Vagina (tissue), 2 donors: ENCODE measurements at places on chromosomes 5 and 9.
A peak's percentile ranks its signal among the peaks of the same experiment; 100 is the strongest.

GRCh38 chr5:37736397-37736796, 103.4 kb downstream of the GDNF start:
- no peak for DNase-seq
- peaks cover 35% of the 10 kb centered on the region for H3K4me1 ChIP-seq
- H3K4me3 ChIP-seq, result no peak overlapping the region
- H3K27me3 ChIP-seq, result no peaks in the 10 kb centered on the region

- H3K27me3 ChIP-seq, result no peaks in the 10 kb centered on the region
- DNase-seq, result no peak
- no peak overlapping the region for H3K27ac ChIP-seq
- H3K36me3 ChIP-seq, result no peaks in the 10 kb centered on the region
- no peak overlapping the region for H3K4me3 ChIP-seq
Observed at GRCh38 chr5:15021266-15022046, 149.9 kb upstream of the ANKH start.

GRCh38 chr5:56470007-56470406, 236.9 kb upstream of the ANKRD55 start:
- H3K27me3 ChIP-seq, result no peaks in the 10 kb centered on the region
- H3K36me3 ChIP-seq, result no peaks in the 10 kb centered on the region

DNA sequence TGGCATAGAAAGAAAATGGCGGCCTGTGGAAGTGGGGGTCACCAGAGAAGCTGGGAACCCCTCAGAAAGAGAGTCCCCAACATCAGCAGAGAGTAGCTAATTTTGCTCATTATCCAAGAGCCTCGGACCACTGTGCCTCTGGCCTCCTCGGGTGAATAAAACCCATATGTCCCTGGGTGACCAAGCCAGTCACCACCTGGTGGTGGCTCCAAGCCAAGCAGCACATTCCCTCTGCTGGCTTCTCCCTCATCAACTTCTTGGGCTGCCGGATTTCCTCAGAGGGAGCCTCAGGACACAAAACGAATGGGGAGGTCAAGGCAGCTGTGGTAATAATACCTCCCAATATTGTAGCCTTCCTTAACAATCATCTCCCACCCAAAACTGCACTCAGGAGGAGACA, 242.5 kb downstream of the NFIB start:
- no peak overlapping the region for H3K4me3 ChIP-seq
- H3K27me3 ChIP-seq, result no peaks in the 10 kb centered on the region
- no peaks in the 10 kb centered on the region for H3K4me1 ChIP-seq

- no peaks in the 10 kb centered on the region for H3K4me1 ChIP-seq
- no peak for DNase-seq
- H3K4me3 ChIP-seq, result peak overlapping the region; percentile 1
- H3K27ac ChIP-seq, result no peak overlapping the region
- H3K36me3 ChIP-seq, result no peaks in the 10 kb centered on the region
Observed at GRCh38 chr5:5270958-5271785, 131.0 kb downstream of the ADAMTS16 start.

GRCh38 chr9:81474792-81475191, 214.6 kb downstream of the TLE1 start:
- H3K27ac ChIP-seq, result no peak overlapping the region
- no peak overlapping the region for H3K4me3 ChIP-seq
- no peak for DNase-seq
- H3K27me3 ChIP-seq, result no peaks in the 10 kb centered on the region

DNA sequence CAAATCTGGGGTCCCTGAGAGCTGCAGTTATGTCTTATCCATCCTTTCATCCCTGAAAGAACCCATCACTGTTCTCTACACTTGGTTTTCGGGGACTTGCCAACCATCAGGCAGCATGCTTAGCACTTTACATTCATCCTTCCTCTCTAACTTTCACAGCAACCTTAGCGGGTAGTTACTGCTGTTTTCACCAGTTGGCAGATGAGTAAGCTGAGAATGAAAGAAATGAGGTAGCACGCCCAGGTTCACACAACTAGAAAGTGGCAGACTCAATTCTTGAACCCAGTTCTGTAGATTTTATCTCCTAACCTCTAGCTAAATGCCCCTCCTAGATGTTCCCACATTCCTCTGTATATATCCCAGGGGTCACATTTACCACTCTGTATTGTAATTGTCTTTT, 342.0 kb upstream of the WWC1 start:
- peaks cover 16% of the 10 kb centered on the region for H3K4me1 ChIP-seq
- H3K27me3 ChIP-seq, result no peaks in the 10 kb centered on the region
- H3K4me3 ChIP-seq, result no peak overlapping the region
- H3K27ac ChIP-seq, result no peak overlapping the region
- no peaks in the 10 kb centered on the region for H3K36me3 ChIP-seq

DNA sequence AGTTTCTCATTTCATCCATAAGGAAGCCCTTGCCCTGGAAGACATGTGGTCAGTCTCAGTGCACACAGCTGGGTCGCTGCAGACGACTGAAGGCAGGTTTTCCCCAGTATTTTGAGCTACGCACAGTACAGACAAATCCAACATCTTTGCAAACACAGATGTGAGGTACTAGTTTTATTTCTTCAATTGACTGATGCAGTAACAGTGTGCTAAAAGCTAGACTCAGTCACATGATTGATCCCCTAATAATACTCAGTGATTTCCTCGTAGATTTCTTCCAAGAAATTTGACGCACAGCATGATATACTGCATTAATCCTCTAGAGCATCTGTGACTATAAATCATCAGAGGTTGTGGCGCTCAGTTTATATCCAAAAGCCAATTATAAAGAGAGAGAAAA, 346.1 kb downstream of the DIRAS2 start:
- no peak overlapping the region for H3K27ac ChIP-seq
- H3K27me3 ChIP-seq, result no peaks in the 10 kb centered on the region
- no peaks in the 10 kb centered on the region for H3K36me3 ChIP-seq
- H3K4me1 ChIP-seq, result no peaks in the 10 kb centered on the region
- H3K4me3 ChIP-seq, result no peak overlapping the region

DNA sequence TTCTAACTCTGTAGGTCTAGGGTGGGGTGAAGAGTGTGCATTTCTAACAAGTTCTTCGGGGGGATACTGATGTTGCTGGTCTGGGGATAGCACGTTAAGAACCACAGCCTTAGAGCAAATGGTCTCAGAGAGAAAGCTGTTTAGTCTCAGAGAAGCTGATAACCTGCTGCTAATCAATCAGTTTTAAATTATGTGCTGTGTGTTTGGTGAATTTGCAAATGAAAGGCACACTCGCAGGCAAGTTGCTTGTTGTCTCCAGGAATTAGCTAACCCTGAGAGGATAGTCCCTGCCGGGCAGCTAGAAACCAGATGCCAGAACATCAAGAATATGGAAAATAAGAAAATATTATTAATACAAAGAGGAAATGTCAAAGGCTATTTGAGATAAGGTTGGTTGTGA, 79.2 kb downstream of the DMRT2 start:
- H3K4me3 ChIP-seq, result no peak overlapping the region
- H3K36me3 ChIP-seq, result no peaks in the 10 kb centered on the region
- DNase-seq, result no peak
- no peaks in the 10 kb centered on the region for H3K4me1 ChIP-seq

- DNase-seq, result no peak
- no peaks in the 10 kb centered on the region for H3K36me3 ChIP-seq
Observed at GRCh38 chr9:98311541-98311940, 56.1 kb upstream of the TBC1D2 start.

DNA sequence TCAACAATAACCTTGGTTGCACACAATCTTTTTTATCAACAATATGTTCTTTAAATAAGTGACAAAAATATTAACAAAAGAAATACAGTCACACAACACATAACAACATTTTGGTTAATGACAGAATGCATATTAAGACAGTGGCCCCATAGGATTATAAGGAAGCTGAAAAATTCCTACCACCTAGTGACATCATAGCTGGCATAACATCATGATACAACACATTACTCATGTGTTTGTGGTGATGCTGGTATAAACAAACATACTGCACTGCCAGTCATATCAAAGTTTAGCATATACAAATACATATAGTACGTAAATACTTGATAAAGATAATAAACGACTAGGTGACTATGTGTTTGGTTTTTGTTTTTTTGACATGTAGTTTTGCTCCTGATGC, 344.8 kb upstream of the POU5F2 start:
- DNase-seq, result no peak
- no peaks in the 10 kb centered on the region for H3K27me3 ChIP-seq
- H3K4me3 ChIP-seq, result no peak overlapping the region

DNA sequence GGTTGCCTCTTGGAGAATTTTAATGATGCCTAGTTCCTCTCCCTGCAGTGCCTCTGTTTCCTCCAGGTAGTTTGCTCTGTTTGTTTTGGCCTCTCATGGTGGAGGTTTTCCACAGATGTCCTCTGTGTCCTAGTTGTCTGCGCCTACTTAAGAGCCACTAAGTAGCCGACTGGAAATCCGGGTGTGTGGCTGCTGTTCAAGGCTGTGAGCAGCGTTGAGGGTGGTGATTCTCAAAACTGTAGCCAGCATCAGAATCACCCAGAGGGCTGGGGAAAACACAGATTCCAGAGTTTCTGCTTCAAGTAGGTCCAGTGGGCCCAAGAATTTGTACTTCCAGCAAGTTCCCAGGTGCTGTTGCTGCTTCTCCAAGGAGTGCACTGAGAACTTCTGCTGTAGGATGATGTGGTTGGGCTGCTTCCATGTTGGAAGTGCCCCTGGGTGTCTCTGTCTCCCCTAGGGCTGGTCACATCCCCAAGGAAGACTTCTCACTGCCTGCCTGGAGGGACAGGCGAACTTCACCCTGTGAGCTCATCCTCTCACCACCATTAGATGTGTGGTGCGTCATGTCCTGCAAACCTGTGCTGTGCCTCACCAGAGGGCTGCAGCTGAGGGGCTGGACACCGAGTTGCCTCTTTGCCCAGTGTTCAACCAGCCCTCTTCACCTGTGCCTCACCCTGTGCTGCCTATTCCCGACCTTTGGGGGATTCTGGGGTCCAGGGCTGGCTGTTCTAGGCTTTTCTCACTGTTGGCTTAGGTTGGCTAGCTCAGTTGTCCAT, 34.8 kb downstream of the SECISBP2 start:
- H3K4me3 ChIP-seq, result no peak overlapping the region
- no peaks in the 10 kb centered on the region for H3K36me3 ChIP-seq
- no peaks in the 10 kb centered on the region for H3K4me1 ChIP-seq

DNA sequence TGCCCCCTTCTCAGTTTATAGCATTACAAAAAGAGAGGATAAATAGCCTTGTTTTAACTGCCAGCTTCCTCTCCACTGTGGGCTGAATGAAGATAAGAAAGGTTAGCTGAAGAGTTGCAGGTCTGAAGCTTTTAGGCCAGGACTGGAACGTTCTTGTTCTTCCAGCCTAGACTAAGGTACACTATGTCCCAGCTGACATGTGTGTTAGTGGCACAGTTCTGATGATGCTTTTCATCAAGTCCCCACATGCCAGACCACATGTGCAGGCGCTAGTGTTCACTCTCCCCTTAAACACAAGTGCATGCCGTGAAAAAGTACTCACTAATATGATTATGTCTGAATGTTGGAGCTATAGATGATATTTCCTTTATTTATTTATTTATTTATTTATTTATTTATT, 40.7 kb downstream of the STXBP1 start:
- no peak overlapping the region for H3K4me3 ChIP-seq
- no peak for DNase-seq
- H3K27ac ChIP-seq, result no peak overlapping the region
- H3K27me3 ChIP-seq, result no peaks in the 10 kb centered on the region

DNA sequence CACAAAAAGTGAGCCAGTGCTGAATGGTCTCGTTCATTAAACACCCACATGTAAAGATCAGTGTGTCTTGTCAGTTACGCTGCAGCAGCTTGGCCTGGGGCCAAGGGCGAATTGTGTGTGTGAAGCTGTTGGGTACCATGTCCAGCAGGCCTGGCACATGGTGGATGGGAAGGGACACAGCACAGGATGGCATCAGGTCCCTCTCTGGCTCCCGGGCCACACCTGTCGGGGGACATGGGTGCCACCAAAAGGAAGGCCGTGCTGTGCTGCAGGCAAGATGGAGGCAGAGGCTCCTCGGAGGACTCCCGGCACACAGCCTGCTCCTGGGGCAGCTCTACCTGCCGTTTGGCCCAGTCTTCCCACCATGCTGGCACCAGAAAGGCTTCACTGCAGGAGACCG, 32.0 kb downstream of the NKD2 start:
- H3K4me3 ChIP-seq, result no peak overlapping the region
- H3K36me3 ChIP-seq, result no peaks in the 10 kb centered on the region
- H3K27me3 ChIP-seq, result no peaks in the 10 kb centered on the region
- no peak for DNase-seq
- H3K4me1 ChIP-seq, result no peaks in the 10 kb centered on the region

DNA sequence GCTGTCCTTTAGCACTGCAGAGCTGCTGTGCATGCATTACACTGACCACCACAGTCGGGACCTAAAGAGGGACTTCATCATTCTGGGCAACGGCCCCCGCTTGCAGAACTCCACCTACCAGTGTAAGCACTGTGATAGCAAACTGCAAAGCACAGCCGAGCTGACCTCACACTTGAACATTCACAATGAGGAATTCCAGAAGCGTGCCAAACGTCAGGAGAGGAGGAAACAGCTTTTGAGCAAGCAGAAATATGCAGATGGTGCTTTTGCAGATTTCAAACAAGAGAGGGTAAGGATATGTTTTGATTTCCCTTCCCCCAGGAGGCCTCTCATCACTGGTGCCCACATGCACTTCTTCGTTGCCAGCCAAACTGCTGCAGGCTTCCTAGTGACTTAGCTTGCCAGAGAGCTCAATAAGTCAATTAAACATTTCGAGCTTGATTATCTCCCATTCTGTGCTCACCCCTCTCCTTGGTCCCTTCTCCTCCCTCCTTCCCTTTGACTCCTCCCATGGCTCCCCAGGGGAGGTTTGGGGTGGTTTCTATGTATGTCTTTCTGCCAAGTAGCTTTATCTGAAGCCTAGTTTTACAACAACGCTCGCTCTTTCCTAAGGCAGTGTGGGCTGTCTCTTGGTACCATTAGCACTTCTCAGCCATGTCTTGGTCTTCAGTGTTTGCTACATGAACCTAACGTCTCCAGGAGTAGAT, 66.7 kb downstream of the ZNF462 start:
- no peak overlapping the region for H3K27ac ChIP-seq
- DNase-seq, result no peak
- no peaks in the 10 kb centered on the region for H3K4me1 ChIP-seq
- peaks cover 81% of the 10 kb centered on the region for H3K36me3 ChIP-seq
- no peaks in the 10 kb centered on the region for H3K27me3 ChIP-seq

DNA sequence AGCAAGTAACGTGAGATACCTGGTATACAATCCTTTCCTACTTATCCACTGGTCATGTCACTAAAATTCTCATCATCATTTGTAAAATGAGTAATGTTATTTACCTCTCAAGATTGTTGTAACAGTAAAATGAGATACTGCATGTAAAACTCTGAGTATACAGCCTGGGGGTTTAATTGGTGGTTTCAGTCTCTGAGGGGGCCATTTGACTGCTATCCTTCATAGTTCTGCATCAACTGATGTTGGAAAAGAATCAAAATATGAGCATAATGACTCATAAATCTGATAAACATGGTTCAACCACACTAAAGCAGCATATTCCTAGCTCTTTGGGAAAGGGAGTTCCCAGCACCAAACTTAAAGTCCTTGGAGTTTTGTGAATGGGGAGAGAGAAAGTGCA, 181.0 kb upstream of the GHR start:
- DNase-seq, result no peak
- H3K27me3 ChIP-seq, result no peaks in the 10 kb centered on the region
- H3K4me3 ChIP-seq, result no peak overlapping the region
- H3K4me1 ChIP-seq, result no peaks in the 10 kb centered on the region

- peaks cover 3% of the 10 kb centered on the region for H3K36me3 ChIP-seq
- no peaks in the 10 kb centered on the region for H3K27me3 ChIP-seq
- H3K4me1 ChIP-seq, result no peaks in the 10 kb centered on the region
Observed at GRCh38 chr9:122996586-122996985, 36.9 kb upstream of the GPR21 start.

GRCh38 chr5:118984602-118985001, 3.7 kb downstream of the DTWD2 start:
- no peak overlapping the region for H3K27ac ChIP-seq
- DNase-seq, result no peak
- no peaks in the 10 kb centered on the region for H3K36me3 ChIP-seq
- H3K4me3 ChIP-seq, result no peak overlapping the region
- no peaks in the 10 kb centered on the region for H3K27me3 ChIP-seq
- H3K4me1 ChIP-seq, result peaks cover 10% of the 10 kb centered on the region
